ENCODE measurements at places on chromosomes 5 and 9.

DNA sequence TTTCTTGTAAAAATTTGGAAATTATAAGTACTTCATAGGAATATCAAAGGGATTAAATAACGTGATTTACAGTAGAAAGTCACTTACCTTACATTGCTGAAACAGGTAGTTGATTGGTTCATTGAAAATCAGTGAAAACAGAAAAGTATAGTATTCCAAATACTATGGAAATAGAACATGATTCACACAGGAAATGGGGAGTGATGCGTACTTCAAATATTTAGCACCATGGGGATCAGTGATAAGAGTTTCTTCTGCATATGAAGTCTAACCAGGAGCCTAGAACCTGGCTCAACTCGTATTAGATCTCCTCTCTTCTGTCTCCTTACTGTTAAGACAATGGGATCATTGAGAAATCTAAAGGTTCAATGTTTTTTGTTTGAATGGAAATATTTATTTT is 133.3 kb downstream of the FAM174A start:
- DNase-seq = no peak

GRCh38 chr5:67003935-67004729 is 192.5 kb downstream of the CD180 start:
- DNase-seq = peak; percentile 48

DNA sequence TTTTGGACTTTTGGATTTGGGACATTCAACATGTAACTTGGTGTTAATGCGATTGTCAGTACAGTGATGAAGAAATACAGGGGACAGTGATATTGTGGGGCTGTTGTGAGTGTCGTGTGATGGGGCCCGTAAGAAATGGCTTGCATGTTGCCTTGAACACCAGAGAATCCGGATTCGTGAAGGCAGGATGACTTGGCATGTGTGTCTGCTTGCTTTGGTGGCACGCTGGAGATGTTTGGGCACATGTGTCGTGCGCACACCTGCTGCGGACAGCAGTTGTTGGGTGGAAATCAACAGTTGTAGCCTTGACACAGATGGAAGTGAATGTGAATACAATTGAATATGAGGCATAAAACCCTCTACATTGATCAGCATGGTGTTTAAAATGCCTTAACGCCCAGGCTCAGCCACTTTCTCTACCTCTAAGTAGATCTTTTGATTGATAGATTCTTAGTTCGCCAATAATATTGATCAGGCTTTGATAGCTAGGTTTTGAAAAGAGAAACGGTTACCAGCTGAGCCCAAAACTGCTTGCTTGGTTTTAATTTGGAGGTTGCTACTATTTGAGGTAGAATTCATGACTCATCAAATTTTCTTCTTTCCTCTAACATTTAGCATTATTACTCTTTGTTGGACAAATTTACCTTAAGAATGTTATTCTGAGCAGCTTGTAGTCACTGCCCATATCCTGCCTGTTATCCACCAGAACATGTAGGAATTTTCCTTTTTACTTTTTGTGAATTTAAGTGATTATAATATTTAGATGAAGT is 94.4 kb downstream of the TRIO start:
- no peak for DNase-seq

DNA sequence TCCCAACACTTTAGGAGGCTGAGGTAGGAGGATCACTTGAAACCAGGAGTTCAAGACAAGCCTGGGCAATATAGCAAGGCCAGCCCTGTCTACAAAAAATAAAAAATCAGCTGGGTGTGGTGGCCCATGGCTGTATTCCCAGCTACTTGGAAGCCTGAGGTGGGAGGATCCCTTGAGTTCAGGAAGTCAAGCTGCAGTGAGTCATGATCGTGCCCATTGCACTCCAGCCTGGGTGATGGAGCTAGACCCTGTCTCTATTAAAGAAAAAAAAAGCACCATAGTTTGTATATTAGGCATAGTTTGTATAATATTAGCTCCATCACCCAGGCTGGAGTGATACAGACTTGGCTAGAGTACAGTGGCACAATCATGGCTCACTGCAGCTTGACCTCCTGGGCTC is 9.6 kb upstream of the NME5 start:
- DNase-seq = no peak

DNA sequence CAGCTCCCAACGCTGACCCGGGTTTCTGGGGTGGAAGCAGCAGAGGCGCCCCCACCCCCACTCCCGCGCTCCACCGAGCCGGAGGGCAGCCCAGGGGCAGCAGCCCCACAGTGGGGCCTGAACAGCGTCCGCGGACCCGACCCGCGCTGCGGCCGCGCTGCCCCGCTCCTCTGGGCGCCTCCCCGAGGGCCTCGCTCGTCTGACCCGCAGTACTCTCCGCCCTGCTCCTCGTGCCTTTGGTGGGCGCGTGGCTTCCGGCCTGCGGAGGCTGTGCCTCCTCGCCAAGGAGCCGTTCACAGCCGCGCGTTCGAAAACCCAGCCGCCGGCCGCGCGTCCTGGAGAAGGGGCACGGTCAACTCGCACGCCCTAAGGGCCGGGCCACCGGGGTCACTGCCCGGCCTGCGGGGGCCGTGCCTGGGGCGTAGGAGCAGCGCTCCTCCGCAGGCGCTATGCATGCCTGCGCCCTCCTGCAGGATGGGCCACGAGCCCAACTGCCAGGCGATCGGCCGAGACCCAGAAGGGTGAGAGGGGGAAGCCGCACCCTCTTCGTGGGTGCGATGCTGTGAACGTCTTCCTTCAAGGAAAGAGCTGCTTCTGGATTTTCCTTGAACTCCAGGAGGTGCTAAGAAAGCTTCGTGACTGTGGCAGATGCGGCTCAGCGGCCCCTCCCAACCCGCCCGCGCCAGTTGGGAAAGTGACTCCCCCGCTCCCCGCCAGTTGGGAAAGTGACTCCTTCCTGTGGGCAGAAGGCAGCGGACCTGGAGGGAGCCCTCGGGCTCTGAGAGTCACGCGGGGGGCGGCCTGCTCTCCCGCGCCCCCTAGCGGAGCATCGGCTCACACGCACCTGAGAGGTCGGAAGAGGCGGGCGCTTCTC is 82.7 kb downstream of the HSD17B3 start:
- no peak for DNase-seq

DNA sequence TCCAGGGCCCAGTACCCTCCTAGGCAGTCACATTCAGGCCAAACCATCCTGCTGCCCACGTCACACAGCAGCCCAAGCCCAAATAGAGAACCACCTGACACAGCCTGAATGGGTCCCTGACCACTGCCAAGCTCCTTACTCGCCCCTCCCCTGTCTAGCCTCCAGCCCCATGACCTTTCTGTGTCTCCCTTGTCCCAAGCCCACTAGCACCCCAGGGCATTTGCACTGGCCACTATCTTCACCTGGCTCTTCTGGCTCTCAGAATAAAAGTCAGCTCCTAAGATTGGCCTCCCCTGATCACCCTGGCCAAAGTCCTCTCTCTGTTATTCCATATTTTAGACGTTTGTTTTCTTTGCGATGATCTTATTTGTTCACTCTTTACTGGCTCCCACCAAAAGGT is 20.4 kb downstream of the FGFR4 start:
- no peak for DNase-seq

DNA sequence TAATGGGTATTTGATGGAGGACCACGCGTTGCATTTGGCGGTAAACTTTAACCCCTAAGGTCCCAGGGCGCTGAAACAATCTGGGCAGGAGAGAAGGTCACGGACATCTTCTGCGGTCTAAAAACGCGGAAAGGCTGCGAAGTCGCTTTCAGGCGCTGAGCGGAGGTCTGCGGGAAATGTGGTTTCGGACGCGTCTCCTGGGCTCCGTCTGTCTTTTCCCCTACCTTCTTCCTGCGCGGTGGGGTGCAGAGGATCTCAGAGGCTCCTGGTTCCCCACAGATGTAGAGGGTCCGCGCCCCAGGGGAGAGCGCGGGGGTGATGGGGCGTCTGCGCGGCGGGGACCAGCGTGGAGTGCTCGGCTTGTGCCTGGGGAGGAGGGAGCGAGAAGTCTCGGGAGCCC is 58.4 kb downstream of the ZNF510 start:
- DNase-seq = no peak

GRCh38 chr5:126715765-126716164 is 61.2 kb upstream of the LMNB1 start:
- DNase-seq = no peak

DNA sequence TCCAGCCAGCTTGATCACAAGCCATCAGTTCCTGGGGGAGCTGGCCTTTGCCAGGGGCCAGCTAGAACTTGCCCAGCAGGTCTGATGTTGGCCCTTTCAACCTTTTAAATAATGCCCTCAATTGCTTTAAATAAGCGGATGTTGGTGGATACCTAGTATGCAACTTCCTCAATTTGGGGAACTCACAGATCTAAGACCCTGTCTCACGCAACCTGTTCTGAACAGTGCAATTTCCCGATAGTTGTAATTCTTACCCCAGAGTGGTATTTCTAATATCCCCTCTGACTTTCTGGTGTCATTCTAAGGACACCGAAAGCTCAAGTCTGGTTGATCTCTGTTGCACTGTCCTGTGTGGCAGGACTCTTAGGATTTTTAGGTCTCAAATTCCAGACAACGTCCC is 23.1 kb downstream of the GALNT12 start:
- DNase-seq = no peak

DNA sequence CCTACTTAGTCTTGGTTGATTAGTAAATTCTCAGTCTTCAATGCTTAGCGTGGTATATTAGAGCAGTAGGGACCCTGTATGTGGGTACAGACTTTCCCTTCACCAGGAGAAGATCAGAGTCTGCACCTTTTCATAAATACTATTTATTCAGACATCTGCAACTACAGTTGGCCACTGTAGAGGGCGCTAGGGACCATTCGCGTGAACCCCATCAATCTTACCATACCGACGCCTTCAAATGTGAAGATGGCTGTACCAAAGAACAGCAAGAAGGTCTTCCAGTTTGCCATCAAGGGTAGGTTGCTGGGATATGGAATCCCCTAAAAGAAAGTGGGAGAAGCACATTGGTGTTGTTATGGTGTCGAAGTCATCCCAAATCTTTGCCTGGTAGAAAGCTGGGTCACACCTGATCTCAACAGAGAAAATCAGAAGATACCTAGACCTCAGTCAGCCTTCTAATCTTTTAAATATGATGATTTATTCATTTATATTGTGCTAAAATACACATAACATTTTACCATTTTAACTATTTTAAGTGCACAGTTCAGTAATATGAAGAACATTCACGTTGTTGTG is 19.1 kb downstream of the SLC36A3 start:
- no peak for DNase-seq

DNA sequence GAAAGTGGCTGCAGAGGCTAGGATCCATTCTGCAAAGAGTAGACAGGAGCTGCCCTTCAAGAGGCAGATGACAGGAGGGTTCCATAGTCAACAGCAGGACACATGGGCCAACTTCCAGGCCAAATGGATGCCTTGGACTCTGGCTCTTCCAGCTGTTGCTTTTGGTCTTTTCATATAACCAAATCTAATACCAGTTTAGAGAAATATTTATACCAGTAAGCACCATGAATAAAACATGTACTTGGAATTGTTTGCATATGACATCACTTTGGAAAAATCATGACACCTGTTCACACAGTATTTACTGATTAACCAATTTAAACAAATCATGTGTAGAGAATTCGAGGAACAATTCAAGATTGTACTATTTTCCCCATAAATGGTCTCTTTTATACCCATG is 481.3 kb downstream of the DMRT2 start:
- no peak for DNase-seq

GRCh38 chr5:57692582-57693487 is 210.2 kb upstream of the ACTBL2 start:
- peak; percentile 39 for DNase-seq

GRCh38 chr5:148085977-148086705 is 22.4 kb downstream of the SPINK5 start:
- DNase-seq = no peak

GRCh38 chr5:55991768-55992486 is 2.8 kb downstream of the IL6ST start:
- no peak for DNase-seq

DNA sequence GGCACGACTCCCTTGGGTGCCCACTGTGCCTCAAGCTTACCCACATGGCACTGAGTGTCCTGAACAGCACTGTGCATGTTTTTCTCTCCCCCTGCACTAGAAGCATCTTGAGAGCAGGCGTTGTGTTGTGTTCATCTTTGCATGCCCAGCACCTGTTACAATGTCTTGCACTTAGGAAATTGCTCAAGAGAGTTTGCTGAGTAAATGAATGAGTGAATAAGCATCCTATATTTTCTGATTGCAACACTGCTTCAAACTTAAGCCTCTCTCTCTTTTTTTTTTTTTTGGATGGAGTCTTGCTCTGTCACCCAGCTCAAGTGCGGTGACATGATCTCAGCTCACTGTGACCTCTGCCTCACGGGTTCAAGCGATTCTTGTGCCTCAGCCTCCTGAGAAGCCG is 94.5 kb downstream of the LMNB1 start:
- DNase-seq = no peak

- DNase-seq = no peak
Measured at GRCh38 chr9:114433086-114433485, 45.3 kb upstream of the AKNA start.

GRCh38 chr9:9099646-9100045 is 1300.1 kb upstream of the DMAC1 start:
- no peak for DNase-seq

GRCh38 chr5:112960315-112960714 is 16.3 kb upstream of the DCP2 start:
- no peak for DNase-seq

DNA sequence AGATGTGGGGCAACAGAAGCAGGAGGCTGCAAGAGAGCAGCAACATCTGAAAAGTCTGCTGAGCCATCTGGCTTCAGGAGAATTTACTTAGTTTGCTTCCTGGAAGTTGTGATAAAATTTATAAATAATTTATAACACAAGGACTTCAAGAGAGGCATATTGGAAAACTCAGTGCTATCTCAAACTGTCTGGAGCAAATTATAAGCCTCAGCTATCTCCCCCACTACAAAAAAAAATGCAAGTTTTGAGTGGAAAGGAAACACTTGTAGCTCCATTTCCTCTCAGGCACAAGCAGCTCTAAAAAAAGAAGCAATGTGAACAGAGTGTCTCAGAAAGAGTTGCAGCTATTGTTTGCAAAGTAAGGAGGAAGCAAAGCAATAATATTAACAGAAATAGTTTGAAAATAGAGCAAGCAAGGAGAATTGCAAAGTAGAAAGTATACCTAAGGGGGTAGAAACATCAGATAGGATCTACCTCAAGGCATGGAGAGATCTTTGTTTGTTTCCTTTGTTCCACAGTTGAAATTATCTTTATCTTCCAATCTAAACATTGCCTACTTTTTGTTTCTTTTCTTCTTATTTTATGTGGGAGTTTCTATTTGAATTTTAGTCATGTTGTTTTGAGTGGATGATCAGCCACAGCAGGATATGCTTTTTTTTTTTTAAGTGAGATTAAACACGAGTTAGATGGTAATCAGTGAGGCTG is 55.9 kb upstream of the IL6ST start:
- no peak for DNase-seq
